ENCODE measurements at places on chromosomes 16 and 17. TPM values are rescaled to one million over a fixed set of nuclear protein-coding genes. Genes with fewer than 3 reads are reported as not detected.

GRCh38 chr16:5220705-5221104 lies 123.1 kb upstream of the EEF2KMT start:
- no peak for DNase-seq

DNA sequence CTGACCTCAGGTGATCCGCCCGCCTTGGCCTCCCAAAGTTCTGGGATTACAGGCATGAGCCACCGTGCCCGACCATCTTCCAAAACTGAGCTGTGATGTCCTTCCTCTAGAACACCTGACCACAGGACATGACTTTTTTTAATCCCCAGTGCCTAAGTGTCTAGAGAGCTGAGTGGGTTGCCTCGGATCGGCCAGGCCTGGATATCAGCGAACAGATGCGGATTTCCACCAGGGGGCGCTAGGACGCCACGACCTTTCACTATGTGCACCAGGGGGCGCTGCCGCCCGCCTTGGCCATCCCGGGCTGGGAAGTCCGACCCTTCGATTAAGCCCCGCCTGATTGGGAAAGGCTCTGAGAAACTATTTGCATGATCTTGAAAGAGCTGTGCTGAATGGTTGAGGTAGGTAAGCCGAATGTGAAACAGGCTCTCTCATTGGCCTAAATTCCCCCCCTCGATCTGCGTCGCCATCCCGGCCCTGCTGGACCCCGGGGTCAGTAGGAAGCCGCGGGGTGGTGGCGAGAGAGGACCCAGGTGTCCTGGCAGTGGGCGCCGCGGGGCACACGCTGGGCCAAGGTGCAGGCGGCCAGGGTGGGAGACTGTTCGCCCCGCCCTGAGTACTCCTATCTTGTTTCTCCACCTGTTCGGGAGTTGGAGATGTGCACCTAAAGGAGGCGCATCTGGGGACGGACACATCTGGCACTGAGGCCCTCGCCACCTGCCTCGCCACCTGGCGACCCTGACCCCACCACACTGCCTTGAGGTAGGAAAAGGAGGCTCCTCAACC lies at the start of gene ACBD4:
Gene ACBD4, plus strand, starts transcription at position 496 of the 786 bp plus-strand sequence. CDS start 458 bp downstream, outside the sequence.
- peak; percentile 97 for DNase-seq

GRCh38 chr17:57080718-57081117 lies 4.3 kb upstream of the AKAP1 start:
- DNase-seq = no peak

Gene ADAP2
- 7.6 TPM for total RNA-seq

- no peak for DNase-seq
These were observed 16.1 kb upstream of the GFAP start for GRCh38 chr17:44931376-44931775.

Gene KLHL10
- not detected for total RNA-seq

DNA sequence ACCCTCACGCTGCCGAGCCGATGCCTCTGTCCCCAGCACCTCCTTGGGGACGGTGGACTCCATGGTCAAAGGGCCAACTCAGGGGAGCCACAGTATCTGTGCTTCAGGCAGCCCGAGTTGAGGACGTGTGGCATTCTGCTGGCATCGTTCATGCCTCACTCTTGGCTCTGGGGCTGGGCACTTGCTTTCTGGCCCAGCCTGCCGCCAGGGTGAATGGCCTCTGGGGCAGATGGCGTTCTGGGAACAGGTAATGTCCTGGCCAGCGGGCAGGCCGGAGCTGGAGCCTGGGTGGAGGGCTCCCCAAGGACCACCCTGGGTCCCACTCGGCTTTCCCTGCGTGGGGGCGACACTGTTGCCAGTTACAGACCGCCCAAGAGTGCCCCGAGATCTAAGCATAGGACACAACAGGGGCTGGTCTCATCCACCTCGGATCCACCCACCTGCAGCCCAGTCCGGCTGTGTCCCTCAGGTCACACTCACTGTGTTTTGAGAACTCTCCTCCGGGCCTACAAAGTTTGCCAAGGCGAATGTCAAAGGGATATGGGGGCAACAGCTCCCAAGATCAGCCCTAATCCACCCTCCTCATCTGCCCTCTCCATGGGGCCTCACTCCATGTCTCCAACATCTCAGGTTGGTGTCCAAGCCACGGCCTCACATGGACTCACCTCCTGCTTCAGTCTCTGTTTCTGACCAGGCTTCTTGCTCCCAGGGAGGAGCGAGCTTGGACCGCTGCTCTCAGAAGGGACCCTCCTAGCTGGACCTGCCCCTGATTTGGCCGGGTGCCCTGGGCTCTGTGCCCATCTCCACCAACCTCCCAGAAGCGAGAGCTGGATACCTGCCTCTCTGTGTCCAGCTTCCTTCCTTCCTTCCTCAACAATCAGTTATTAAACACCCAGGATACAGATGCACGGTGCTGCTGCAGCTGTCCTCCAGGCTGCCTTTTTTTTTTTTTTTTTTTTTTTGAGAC lies 60.8 kb downstream of the TMEM235 start:
- DNase-seq = peak; percentile 63

Gene FAM234A
- total RNA-seq = 135 TPM

DNA sequence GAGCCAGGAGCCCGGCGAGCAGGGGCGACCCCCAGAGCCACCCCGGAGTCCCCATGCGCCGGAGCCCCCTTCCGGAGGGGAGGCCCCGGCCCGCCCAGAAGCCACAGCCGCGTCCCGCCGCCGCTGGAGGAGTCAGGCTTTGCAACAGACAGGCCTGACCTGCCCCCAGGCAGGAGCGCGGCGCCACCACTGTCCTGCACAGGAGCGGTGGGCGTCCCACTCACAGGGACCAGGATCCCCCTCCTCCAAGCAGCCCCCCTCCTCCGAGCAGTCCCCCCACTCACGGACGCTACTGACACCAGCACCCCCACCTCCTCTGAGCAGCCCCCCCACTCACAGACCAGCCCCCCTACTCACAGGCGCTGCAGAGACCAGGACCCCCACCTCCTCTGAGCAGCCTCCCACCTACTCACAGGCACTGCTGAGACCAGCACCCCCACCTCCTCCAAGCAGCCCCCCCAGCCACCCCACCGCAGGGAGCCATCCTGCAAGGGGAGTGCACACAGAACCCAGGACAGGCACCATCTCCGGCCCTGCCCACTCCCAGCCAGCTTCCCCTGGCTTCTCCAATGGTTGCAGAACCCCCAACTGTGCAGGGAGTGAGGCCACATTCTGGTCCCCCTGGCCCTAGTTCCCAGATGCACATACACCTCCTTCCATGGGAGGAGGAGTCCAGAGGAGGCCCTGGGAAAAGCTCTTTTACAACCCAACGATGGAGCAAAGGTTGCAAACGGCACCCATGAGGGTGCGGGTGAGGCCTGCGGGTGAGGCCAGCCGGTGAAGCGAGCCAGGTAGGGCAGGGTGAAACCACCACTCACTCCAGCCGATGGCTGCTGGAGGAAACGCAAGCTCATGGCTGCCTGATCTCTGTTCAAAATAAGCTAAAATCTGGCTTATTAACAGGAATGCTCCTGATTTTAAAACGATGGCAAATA lies 69.9 kb downstream of the ABR start:
- peak; percentile 76 for DNase-seq

GRCh38 chr16:66081775-66082366 lies 284.6 kb upstream of the CDH5 start:
- DNase-seq = no peak

Gene UMOD
- total RNA-seq = not detected

GRCh38 chr17:80785477-80786178 lies 206.0 kb upstream of the CHMP6 start:
- DNase-seq = no peak

- no peak for DNase-seq
These were observed 19.5 kb downstream of the GP2 start for GRCh38 chr16:20307791-20308190.

DNA sequence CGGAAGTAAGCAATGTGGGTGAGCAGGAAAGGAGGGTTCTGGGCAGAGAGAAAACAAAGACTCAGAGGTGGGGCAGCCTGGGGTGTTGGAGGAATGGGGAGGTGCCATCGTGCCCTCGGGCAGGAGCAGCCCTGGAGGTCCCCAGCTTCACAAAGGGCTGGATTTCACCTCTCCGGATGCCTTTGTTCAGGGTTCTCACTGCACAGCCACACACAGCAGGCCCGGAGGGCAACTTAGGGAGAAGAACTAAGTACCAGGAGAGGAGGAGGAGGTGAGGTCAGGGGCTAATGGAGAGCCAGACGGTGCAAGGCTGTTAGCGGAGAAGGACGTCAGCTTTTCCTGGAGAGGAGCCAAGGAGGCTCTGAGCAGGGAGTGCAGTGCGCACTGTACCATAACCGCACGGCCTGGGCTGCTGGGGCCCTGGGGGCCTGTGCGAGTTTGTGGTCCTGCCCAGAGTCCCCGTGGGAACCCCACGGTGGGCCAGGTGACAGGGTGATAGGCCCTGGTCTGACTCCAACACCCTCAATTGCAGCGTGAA lies 9.3 kb downstream of the ARRB2 start:
- DNase-seq = no peak

GRCh38 chr17:80718428-80718827 lies 173.8 kb downstream of the RPTOR start:
- no peak for DNase-seq

DNA sequence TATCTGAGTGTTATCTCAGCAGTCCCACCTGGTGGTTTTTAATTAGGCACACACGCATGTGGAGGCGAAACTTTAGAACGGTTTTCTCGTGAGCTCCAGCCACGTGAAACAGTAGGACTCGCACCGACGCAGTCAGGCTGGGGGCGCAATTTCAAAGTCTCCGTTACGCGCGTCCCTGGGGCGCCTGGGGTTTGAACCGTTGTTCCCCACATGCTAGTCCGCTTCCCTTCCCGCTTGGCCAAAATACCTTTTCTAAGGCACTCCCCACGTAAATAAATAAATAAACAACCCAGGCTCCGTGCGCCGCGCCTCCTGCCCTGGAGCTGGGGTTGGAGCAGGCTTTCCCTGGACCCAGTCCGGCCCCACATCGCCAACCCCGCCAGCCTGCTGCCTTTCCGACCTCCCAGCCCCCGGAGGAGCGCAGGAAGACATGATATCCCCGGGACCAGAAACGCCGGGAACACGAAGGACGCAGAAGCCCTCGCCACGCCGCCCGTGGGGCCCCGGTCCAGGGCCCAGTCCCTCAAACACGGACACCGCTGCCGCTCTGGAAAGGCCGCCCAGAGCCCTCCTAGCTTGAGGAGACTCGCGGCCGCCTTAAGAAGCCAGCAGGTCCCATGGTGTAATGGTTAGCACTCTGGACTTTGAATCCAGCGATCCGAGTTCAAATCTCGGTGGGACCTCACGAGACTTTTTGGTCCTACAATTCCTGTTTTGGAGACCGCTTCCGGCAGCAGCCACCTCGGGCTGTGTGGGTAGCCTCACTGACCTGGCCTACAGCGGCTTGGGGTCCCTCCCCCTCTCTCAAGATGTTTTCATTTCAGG lies 18.2 kb downstream of the GNGT2 start:
- peak; percentile 93 for DNase-seq

- DNase-seq = no peak
These were observed 85.3 kb downstream of the HAPSTR1 start for GRCh38 chr16:9176547-9177418.

Gene BOLA2
- 0.97 TPM for total RNA-seq

DNA sequence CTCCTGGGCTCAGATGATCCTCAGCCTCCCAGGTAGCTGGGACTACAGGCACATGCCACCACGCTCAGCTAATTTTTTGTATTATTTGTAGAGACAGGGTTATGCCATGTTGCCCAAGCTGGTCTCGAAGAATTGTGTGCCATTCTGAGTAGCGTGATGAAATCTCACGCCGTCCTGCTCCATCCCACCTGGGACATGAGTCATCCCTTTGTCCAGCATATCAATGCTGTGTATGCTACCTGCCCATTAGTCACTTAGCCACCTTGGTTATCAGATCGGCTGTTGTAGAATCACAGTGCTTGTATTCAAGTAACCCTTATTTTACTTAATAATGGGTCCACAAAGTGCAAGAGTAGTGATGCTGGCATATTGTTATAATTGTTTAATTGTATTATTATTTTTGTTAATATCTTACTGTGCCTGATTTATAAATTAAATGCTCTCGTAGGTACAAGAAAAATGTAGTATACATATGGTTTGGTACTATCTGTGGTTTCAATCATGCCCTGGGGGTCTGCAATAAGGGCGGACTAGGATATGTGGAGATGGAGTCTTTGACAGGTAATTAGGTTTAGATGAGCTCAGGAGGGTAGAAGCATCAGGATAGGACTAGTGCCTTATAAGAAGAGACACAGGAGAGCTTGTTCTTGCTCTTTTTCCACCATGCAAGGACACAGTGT lies 26.6 kb upstream of the SLC13A2 start:
- DNase-seq = no peak

- DNase-seq = peak; percentile 69
These were observed 82.4 kb downstream of the ANKRD11 start for GRCh38 chr16:89407925-89408300.

Gene GPR142
- not detected for total RNA-seq

DNA sequence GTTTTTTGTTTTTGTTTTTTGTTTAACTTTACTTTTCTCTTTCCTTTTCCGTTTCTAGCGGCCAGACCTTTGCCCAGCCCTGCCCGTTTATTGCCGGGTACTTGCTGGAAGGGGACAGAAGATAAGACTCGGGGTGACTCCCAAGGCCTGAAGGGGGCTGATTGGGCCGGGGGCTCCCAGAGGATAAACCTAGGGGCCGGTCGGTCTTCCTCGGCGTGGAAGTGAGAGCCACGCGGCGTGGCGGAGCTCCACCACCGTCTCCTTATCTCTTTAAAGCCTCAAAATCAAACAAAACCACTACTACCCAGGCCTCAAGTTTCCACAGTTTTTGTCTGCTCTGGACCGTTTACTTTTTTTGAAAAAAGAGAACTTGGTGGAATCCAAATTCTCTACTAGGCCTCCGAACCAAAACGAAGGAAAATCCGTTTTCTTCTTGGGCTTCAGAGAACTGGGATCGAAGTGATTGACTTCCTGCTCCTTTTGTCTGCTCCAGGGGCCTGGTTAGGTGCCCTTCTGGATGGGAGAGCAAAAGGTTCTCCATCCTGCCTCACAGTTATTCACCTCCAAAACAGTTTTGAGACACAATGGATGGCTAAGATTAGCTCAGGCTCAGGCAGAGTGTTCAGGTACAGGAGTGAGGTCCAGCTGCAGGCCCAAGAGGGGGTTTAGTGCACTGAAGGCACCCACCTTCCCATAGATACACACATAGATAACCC lies 8.5 kb upstream of the HOXB9 start:
- DNase-seq = no peak

Gene NPIPB6
- 0.48 TPM for total RNA-seq

DNA sequence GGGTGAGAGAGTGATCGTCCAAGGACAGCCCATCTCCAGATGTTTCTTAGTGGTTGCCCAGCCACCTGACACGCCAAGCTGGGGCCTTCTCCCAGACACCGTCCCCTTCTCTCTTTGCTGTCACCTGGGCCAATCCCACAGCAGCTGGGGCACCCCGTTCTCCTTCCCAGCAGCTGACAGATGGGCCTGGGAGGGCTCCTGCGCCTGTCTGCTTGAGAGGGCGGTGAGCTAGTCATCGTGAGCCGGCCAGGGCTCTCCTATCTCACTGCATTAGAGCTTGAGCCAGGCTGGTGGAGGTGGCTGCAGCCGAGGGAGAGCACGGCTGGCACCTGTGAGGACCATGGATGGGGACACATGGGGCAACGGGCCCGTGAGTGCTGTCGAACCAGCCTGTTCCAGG lies 41.2 kb downstream of the RAB11FIP3 start:
- no peak for DNase-seq

DNA sequence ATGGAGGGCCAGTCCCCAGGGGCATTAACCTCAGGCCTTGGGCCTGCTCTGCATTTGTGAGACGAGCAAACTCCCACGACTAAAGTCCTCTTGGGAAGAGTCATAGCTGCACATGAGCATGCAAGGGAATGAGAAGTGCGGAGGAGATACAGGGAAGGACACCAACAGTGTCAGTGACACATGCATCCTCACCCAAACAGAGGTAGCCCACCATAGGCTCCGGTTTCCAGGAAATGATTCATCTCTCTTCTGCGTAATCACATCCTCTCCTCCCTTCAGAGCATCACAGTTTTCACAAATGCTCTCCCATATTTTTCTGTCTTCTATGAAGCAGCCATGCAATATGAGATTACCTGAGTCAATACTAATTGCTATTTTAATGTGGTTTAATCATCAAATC lies 725.7 kb upstream of the GOT2 start:
- DNase-seq = no peak

Gene MYCBPAP
- total RNA-seq = 0.43 TPM

Measured in Right ventricle myocardium superior (tissue), 1 donor.